Activated CD8-positive, alpha-beta memory T cell treated with anti-CD3 and anti-CD28 coated beads for 4 hours (primary cell): ENCODE measurements at places on chromosomes 2 and 18.

GRCh38 chr2:218407717-218408116, 8.0 kb downstream of the CTDSP1 start:
- no peak for DNase-seq

DNA sequence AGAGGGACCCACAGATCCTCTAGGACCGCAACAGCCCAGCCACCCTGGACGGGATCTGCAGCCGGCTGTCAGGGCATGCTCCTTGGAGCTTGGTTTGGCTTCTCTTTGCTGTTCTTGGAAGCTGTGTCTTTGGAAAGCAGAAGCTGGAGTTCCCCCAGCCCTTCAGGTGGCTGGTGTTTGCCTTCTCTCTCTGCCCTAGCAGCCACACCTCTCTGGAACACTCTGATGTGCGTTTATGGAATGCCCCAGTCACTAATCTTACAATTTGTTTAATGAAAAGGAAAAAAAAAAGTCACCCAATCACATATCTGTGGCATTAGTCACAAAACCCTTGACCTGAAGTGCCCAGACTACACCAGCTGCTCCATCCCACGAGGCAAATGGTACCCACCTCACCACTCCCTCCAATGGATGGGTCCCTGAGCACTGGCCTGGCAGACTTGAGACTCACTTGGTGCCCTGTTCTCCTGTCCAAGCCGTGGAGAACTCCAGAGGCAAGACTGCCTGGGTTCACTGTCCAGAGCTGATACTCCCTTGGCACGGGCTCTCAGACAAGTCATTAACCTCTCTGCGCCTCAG, 70.2 kb upstream of the DAPL1 start:
- no peak for DNase-seq

- peak; percentile 5 for DNase-seq
Measured at GRCh38 chr2:31429759-31430438, 15.4 kb upstream of the XDH start.

- no peak for DNase-seq
Measured at GRCh38 chr18:28185121-28185520, 8.2 kb upstream of the CDH2 start.

DNA sequence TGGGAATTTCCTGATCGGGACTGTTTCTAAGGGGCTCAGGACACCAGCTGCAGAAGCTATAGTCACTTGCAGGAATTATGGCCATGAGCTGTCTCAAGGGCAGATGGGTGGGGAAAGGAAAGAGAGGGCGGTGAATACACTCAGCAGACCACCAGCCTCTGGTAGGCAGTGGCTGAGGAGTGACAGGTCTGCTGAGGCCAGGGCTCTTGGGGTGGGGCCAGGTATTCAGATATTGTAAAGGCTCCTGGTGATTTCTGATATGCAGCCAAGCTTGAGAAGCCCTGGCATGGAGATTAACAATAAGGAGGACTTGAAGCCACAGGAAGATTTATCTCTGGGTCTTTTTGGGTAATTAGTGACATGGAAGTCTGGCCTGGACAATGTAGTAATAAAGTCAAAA, 145.3 kb upstream of the AQP4 start:
- no peak for DNase-seq

- no peak for DNase-seq
Measured at GRCh38 chr2:222320436-222321395, 21.9 kb upstream of the PAX3 start.

GRCh38 chr18:44887227-44887631, 206.5 kb downstream of the SETBP1 start:
- peak; percentile 5 for DNase-seq

DNA sequence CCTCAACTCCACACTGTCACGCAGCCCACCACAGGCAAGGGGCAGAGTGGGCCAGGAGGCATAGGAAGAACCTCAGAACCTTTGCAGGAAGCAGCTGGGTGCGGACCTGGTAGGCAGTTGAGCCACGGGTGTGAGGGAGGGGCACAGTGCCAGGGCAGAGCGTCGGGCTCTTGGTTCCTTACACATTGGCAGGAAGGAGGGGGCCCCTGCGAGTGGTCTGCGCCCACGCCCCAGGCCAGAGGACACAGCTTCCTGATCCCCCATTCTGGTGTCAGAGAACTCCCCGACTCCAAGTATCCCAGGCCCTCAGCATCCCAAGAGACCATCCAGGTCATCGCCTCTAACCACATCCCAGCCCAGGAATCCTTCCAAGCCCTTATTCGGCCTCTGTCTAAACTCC, 61.5 kb downstream of the TNS1 start:
- DNase-seq, result no peak

GRCh38 chr2:96817882-96818281, 1.8 kb downstream of the CNNM3 start:
- DNase-seq, result no peak

DNA sequence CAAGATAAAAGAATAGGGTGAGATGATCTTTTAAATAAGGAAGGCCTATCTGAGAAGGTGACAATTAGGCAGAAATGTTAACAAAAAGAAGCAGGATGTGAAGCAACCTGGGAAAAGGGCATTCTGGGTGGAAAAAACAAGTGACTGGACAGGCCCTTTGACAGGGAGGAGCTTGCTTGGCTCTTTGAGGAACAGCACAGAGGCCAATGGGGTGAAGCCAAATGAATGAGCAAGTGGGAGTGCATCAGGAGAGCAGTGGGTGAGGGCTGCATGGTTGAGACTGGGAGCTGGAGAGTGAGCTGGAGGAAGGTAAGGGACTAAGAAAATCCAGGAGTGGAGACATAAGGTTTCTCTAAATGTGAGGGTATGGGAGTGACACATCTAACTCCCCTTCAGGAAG, 126.9 kb downstream of the TDRD15 start:
- DNase-seq, result no peak

DNA sequence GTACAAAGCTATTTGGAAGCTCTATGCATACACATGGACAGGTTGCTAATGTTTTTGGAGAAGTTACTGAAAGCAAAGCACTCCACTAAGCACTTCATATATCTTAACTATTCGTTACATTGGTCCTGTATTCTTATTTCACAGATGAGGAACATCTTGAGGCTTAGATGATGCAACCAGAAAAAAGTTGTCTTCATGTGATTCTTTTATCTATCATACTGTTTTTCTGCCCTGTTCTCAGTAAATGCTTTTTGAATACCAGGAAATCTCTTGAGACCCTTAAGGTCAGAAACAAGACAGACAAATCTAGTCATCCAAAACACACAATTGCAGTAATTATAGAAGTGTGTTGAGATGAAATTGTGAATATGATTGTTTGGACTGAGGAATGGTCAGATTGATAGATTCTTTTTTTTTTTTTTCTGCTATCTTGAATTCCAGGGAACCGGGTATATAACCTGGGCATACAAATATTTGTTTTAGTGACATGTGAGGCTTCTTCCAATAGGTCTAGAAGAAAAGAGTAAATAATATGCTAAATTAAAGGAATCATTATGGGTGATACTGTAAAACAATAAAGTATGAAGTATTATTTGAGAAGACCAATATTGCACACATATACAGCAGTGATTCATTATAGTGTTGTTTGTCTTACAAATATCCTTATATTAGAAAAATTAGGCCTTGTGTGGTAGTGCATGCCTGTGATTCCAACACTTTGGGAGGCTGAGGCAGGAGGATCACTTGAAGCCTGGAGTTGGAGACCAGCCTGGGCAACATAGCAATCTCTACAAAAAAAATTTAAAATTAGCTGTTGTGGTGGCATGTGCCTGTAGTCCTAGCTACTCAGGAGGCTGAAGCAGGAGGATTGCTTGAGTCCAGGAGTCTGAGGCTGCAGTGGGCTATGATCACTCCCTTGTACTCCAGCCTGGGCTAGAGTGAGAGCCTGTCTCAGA, 33.7 kb downstream of the EHBP1 start:
- DNase-seq, result no peak

DNA sequence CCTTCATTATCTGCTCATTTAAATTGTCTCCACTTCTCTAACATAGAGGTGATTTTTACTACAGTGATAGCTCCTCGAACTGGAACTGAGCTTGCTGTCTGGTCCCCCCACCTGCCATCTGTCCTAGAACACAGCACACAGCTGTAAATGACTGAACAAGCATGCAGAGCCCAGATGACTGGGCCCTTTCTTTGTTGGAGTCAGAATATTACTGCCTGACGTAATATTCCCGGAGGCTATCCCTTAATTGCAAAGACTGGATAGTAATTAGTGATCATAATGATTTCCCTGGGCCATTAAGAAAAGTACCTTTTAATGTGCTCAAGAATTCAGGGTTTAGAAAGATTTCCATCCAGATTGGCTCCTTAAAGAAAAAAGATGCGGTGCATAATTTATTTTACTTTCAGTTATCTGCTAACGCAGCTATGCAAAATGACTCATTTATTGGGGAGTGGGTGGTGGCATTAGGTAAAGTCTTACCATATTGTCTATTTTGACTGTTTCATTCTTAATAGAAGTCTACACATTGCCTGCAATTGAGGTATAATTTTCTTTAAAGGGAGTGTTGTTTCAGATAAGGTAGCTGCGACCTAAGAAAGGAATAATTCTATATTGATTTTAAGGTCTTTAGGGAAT, 84.4 kb downstream of the MAP4K4 start:
- DNase-seq, result no peak

DNA sequence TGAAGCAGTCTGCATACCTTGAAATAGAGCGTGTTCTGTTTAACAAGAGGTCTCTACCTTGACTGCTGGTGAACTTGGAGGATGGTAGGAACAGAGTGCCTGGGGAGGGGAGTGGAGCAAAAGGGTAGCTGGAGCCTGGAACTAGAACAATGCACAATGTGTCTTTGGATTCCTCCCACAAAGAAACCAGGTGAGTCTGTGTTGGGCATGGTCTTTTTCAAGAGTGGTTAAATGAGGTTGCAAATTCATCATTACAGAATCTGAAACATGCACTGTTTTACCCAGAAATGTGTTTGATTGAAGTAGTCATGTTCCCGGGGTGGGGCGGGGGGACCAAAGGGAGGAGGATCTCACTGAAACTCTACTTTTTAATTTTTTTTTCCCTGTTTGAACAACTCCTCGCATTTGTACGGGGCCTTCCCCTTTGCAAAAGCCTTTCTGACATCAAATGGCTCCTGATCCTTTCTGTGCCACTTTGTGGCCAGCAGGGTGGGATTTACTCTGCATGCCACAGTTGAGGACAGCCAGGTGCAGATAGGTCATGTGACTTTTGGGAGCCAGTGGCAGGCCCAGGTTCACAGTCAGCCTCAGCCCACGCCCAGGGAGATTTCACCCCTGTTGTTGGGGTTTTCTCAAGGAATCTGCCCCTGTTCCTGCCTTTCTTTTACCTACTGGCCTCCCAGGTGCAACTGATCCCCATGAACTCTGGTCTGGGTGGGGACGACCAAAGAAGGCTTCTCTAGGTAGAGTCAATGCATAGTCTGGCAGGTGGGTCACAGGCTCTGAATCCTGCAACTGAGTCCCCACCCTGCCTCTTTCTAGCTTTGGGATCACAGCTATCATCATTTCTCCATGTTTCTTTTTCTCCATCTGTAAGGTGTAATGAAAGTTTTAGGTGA, 28.2 kb downstream of the MYCN start:
- DNase-seq, result no peak

GRCh38 chr2:64168201-64168600, 24.0 kb upstream of the PELI1 start:
- DNase-seq, result no peak

- no peak for DNase-seq
Measured at GRCh38 chr2:23524261-23524706, 139.3 kb downstream of the KLHL29 start.

GRCh38 chr2:227450311-227450841, 21.6 kb upstream of the AGFG1 start:
- no peak for DNase-seq

GRCh38 chr2:220568296-220568695, 940.9 kb downstream of the SLC4A3 start:
- no peak for DNase-seq

GRCh38 chr2:38146275-38146906, 70.4 kb upstream of the CYP1B1 start:
- DNase-seq, result no peak

GRCh38 chr2:7379799-7380198, 462.6 kb downstream of the RNF144A start:
- no peak for DNase-seq

- no peak for DNase-seq
Measured at GRCh38 chr2:214410918-214411554, at the start of gene VWC2L. TSS of gene VWC2L (plus strand) at chr2:214411054. CDS start at chr2:214414194, 3,140 bp downstream.

- no peak for DNase-seq
Measured at GRCh38 chr2:11925295-11926066, 179.0 kb downstream of the LPIN1 start.

DNA sequence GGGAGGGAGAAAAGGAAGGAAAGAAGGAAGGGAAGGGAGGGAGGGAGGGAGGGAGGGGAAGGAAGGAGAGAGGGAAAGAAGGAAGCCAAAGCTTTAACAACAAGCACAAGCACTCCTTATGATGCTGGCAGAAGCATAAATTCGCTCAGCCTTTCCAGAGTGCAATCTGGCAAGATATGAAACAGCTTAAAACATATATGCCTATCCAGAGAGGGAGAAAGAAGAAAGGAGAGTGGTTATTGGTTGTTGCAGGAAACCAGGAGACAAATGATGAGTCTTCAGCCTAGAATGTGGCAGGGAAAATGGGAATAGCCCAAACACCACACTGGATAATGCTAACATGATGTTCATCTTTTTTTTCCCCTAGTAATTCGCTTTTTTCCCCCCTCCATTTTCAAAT, 64.0 kb downstream of the STPG4 start:
- DNase-seq, result no peak

DNA sequence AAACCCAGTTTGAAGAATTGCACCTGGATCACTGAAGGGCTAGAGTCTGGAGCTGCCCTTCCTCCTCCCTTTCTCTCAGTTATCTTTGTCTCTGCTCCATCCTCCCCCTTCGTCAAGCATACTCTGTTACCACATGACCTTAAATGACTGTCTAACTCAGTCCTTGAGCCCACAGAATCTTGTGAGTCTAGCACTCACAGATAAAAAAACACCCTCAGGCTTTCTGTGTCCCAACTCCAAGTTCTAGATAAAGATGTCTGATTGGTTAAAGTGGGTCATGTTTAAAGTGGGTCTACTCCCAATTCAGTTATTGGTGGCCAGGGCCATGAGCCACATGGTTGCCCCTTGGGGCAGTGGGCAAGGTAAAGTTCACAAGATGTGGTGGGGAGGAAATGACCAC, 53.5 kb upstream of the CYP1B1 start:
- DNase-seq, result no peak

DNA sequence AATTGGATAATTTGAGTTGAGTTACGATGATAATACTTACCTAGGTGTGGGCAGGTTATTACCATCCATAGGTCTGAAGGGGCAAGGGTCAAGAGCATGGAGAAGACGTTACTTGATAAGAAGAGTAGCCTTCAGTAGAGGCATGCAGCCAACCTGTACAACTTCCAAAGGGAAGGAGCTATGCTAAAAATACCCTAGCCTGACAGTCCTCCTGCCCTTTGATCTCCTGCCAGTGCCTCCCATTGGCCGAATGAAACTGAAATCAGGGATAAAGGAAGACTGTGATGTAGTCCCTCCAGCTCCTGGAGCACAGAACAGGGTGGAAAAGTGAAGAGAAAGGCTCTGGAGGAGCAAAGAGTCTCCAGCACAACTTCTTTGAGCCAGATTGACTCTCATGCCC, 487.4 kb downstream of the ADCYAP1 start:
- no peak for DNase-seq
